ENCODE measurements at places on chromosomes 7 and 10.

- DNase-seq: no peak
Measured at GRCh38 chr7:17682586-17682985, 257.7 kb downstream of the SNX13 start.

GRCh38 chr7:146115851-146116520, 615 bp upstream of the CNTNAP2 start:
- DNase-seq: peak; percentile 72

DNA sequence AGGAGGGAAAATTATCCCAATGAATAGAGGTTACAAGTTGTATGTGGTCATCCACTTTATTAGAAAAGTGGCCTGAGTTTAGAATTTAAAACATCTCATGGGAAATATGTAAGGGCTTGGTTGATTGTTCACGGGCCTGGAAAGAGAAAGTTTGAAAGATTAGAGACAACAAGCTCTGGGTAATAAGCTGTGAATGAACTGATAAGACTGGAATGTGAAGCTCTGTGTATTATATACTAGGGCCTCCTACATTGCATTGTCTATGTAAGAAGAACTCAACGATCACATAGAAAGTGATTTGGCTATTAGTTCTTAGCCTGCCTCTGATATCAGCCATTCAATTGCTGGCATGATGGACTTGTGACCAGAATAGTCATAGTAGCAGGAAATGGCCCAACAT, 199.2 kb upstream of the MAGI2 start:
- DNase-seq: peak; percentile 87

DNA sequence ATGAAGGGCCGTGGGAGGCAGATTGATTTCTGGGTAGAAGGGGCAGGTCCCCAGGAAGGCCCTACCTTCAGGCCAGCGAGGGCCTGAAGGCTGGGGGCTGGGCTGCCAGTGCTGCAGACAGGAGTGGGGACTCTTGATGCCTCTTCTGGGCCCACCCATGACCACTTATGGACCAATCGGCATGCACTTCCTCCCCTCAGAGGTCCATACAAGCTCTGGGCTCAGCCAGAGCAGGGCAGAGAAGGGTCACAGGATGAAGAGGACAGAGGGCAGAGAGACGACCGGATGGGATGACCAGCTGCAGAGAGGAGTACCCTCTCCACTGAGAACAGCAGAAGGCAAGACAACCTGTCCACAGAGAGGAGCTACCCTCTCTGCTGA, 120.1 kb downstream of the DYNC2I1 start:
- DNase-seq: no peak

DNA sequence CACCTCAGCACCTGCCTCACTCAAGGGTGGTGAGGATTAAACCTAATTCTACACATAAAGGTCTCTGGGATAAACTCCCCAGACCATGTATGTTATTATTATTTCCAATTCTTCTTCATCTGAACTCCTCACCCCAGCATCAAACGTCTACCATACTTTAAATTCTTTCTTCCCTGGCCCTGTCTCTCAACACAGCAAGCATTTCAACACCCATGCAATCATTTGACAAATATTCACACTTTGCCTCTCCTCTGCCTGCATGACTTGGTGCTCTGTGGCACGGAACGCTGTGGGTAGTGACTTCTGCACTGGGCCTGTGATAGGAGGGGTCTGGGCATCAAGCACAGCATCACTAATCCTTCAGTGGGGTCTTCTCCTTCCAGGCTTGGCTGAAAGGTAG, 490.8 kb downstream of the TNS3 start:
- DNase-seq: no peak

DNA sequence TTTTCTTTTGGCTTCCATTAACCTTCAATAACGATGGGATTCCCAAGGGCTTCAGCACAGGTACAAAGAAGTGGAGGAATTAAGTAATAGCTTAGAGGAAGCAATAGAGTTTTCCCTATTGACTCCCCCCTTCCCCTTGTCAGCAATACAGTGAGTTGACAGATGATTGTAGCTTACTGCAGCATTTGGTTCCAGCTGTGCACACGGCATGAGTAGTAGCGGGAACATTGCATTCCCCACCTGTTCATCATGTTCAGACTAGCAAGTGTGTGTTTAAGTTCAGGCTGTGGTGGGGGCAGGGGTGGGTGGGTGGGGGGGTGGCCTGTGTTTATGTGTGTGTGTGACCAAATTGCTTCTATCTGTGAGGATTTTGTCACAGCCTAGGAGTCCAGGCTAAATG, 4.6 kb upstream of the ADRA2A start:
- no peak for DNase-seq

DNA sequence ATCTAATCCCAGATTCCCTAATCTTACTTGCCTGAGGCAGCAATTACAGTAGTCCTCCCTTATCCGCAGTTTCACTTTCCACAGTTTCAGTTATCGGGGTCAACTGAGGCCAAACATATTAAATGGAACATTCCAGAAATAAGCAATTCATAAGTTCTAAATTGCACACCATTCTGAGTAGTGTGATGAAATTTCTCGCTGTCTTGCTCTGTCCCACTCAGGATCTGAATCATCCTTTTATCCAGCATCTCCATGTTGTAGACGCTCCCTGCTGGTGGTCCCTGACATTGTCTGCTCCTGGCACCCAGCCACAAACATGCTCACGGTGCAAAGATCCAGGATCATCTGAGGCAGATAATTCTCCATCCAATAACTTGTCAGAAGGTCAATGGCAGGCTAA, 128.7 kb upstream of the CXCL12 start:
- DNase-seq: no peak

DNA sequence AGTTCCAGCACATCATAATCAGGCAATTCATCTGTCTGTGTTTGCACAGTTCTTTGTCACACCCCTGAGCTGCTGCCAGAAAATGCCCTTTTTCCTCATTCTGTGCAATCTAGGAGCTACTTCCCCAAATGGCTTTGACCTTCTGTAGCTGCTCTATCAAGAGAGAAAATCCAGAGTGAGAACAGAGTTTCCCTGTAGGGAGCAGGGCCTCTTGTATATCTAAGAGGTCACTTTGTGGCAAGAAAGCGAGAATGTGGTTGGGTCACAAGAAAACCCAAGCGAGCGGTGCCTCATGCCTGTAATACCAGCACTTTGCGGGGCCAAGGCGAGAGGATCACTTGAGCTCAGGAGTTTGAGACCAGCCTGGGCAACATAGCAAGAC, 24.3 kb downstream of the SLC29A3 start:
- DNase-seq: peak; percentile 94

GRCh38 chr7:51242881-51243518, 73.6 kb downstream of the COBL start:
- no peak for DNase-seq

DNA sequence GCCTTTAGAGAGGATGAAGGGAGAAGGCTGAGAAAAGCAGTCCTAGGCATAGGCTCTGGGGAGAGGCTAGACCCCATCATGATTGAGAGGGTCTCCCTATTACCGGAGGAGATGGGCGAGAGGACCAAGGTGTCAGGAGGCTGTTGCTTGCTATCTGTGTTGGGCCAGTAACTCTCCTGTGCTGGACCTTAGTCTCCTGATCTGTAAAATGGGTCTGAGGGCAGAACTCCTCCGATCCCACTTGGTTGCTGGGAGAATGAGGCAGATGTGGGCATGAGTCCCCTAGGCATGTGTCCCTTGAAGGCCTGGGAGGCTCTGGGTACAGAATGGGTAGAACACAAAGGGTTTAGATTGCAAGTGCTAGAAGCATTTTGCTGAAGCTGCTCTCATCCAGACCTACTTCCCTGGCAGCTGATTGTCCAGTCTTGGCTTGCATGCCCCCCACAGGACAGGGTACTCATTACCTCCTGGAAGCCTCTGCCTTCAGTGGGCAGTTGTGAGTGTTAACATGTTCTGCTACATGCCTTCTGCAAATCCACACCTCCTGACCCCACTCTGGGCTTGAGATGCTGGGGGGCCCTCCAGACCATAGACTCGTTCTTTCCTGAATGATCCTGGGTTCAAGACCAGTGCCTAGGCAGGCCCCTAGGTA, 4.4 kb downstream of the ZMIZ1 start:
- DNase-seq: peak; percentile 36

DNA sequence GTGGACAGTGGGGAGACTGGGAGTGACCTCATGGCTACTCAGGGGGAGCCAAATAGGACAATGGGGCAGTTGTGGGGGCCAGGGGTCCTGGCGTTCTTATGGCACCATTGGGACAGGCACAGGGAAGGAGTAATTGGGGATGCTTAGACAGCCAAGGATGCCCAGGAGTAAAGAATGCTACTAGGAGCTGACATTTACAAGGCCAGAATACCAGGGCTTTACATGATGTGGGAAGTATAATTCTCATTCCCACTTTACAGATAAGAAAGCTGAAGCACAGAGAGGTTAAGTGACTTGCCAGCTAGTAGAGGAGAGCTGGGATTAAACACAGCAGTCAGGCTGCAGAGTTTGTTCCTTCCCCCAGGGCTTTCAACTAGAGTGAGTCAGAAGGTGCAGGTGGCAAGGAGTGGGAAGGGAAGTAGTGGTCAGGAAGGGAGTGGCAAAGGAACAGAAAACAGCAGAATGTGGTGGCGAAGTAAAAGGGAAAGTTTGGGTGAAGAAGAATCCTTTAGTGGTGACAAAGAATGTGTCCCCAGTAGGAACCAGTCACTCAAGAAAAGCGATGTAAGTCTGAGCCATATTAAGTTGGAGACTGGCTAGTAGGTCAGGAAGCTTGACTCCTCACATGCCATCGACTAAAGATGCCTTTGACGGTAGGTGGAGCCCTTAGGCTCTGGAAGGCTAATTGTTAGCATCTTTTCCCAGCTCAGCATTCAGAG, 32.8 kb downstream of the CPVL start:
- DNase-seq: peak; percentile 41

DNA sequence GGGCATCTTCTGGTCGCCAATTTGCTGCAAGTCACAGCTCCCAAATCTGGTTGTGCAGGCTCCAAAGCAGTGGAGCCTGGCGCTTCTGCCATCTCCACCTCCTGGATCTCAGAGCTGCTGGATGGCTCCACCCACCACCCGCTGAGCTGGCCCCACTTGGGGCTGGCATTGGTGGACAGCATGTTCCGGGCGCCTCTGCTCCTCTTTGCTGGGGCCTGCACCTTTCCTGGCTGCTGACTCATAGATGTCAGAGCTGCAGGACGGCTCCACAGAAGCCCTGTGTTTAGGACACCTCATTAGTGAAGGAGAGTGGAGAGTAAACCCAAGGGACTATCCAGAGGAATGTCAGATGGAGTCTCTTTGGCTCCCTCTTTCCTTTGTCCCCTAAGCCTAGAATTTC, 27.4 kb downstream of the MAPK8 start:
- no peak for DNase-seq

DNA sequence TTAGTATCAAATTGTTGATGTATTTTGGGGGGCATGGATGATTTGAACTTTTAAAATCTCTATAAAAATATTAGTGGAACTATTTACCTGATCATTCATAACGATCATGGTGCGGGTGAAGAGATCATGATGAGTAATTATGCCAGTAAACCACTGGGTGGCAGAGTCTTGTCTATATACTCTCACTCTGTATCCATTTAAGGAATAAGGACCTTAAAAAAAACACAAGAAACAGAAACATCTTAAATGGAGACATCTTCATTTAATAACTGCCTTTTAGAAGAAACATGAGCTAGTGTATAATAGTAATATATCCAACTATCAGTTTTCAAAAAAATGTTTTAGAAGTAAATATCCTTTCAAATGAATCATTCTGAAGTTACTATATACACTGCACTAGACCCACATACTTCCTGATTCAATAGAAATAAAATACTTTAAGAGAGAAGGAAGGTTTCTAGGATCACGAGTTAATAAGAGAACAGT, 84.0 kb downstream of the NRBF2 start:
- DNase-seq: peak; percentile 84

Data from OCI-M1 (cell line).